ENCODE measurements at places on chromosomes 5 and 9. TPM values are rescaled to one million over a fixed set of nuclear protein-coding genes. Genes with fewer than 3 reads are reported as not detected.

DNA sequence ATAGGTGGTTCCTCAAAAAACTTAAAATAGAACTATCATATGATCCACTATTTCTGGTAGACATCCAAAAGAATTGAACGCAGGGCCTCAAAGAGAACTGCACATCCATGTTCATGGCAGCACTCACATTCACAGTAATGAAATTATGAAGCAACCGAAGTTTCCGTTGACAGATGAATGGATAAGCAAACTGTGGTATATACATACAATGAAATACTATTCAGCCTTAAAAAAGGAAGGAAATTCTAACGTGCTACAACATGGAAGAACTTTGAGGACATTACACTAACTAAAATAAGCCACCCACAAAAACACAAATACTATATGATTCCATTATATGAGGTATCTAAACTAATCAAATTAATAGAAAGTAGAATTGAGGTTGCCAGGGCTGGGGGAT is 18.5 kb downstream of the CENPK start:
- H3K4me1 ChIP-seq, result no peaks in the 10 kb centered on the region
- no peak overlapping the region for H3K4me3 ChIP-seq
- no peaks in the 10 kb centered on the region for H3K36me3 ChIP-seq
- no peak for DNase-seq

The PCSK5 gene
- 8.1 TPM for total RNA-seq

DNA sequence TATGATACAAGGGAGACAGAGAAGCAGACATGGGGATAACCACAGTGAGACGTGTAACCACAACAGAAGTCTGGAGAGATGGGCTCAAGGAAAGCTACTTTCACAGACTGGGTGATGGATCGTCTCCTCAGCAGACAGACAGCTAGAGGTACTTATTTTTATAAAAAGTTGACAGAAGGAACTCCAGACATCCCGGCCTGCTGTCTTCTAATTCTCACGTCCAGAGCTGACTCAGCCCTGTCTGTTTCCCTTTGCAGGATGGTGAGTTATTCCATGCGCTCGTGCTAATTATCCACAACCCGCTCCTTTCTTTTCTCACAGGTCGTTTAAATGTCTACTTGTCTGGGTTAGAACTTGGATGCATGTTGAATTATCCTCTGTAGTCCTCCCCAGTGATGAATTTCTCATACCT is 304.5 kb downstream of the CWC27 start:
- no peaks in the 10 kb centered on the region for H3K36me3 ChIP-seq
- DNase-seq, result no peak
- H3K4me1 ChIP-seq, result no peaks in the 10 kb centered on the region
- no peak overlapping the region for H3K27ac ChIP-seq
- no peak overlapping the region for H3K4me3 ChIP-seq

DNA sequence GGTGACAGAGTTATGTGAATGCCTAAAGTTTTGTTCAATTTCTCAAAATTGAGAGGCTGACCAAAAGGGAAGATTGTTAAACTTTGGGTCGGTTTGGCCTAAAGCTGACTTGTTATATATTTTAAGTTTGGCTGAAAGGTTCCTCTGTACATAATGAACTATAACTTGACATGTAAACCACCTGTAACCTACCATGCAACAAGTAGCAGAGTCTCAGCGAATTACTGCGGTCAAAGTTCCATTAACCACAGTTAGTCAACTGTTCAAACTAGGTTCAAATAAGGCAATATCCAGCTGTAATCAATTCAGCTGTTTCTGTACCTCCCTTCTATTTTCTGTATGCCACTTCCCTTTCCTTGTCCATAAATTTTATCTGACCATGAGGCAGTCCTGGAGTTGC is 325.1 kb upstream of the NMUR2 start:
- H3K27ac ChIP-seq, result no peak overlapping the region
- no peaks in the 10 kb centered on the region for H3K27me3 ChIP-seq
- no peak for DNase-seq
- no peaks in the 10 kb centered on the region for H3K4me1 ChIP-seq

The DPYSL3 gene
- 343 TPM for total RNA-seq

DNA sequence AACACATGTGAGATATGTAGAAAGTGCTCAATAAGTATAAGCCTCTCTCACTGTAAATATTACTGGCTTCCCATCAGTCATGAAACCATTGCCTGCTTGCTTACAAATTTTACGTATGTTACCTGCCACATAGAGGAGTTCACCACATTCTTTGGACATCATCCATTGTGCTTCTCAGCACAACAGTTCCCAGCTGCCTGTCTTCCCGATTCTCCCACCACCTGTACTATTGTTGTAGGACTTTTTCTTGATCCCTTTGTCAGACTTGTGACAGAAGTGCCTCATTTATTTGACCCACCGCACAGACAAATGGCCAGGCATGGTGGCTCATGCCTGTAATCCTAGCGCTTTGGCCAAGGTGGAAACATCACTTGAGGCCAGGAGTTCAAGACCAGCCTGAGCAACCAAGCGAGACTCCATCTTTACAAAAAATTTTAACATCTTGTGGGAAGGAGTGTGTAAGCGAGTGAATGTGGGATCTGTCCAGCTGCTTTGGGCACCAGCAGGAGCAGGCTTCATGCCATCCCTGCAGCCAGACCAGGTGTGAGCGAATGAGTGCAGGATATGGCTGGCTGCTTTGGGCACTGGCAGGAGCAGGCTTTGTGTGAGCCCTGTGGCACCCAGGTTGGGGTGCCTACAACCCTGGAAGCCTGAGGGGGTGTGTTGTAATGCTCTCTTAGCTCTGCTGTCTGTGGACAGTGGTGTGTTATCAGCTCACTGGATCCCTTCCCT is 139.9 kb upstream of the ELL2 start:
- H3K4me1 ChIP-seq, result no peaks in the 10 kb centered on the region
- DNase-seq, result no peak
- no peaks in the 10 kb centered on the region for H3K27me3 ChIP-seq
- H3K4me3 ChIP-seq, result no peak overlapping the region
- H3K27ac ChIP-seq, result no peak overlapping the region

- H3K27ac ChIP-seq, result no peak overlapping the region
- no peak for DNase-seq
- no peaks in the 10 kb centered on the region for H3K27me3 ChIP-seq
- no peaks in the 10 kb centered on the region for H3K36me3 ChIP-seq
- no peak overlapping the region for H3K4me3 ChIP-seq
Measured at GRCh38 chr5:80712919-80713318, 58.1 kb upstream of the DHFR start.

The FOXE1 gene
- not detected for total RNA-seq

GRCh38 chr5:82360022-82360421 is 81.9 kb upstream of the RPS23 start:
- H3K4me3 ChIP-seq, result no peak overlapping the region
- H3K27me3 ChIP-seq, result no peaks in the 10 kb centered on the region
- H3K27ac ChIP-seq, result no peak overlapping the region

The COL5A1 gene
- 82.7 TPM for total RNA-seq

DNA sequence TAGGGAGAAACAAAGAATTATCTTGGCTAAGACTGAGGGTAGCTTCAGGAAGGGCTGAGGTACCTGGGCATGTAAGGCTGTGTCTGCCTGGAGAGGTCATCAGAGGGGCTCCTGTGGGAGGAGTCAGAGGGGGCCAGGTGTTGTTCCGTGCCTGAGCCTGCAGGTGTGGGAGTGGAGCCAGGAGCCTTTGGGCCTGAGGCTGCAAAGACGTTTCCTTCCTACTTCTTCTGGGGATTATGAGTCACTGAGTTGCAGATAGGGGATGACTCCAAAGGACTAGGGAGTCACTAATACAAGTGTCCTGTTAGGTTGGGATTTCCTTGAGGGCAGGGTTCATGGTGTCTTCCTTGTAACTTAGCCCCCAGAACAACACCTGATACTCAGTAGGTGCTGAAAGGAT is 391.1 kb downstream of the ARHGEF28 start:
- no peak overlapping the region for H3K27ac ChIP-seq
- H3K4me3 ChIP-seq, result no peak overlapping the region
- H3K4me1 ChIP-seq, result no peaks in the 10 kb centered on the region
- no peaks in the 10 kb centered on the region for H3K36me3 ChIP-seq
- no peak for DNase-seq

- no peaks in the 10 kb centered on the region for H3K36me3 ChIP-seq
- no peak overlapping the region for H3K27ac ChIP-seq
- H3K27me3 ChIP-seq, result no peaks in the 10 kb centered on the region
- H3K4me3 ChIP-seq, result no peak overlapping the region
- H3K4me1 ChIP-seq, result no peaks in the 10 kb centered on the region
- DNase-seq, result no peak
Measured at GRCh38 chr5:131947445-131947844, 2.0 kb upstream of the MEIKIN start.

The SLC34A3 gene
- not detected for total RNA-seq

DNA sequence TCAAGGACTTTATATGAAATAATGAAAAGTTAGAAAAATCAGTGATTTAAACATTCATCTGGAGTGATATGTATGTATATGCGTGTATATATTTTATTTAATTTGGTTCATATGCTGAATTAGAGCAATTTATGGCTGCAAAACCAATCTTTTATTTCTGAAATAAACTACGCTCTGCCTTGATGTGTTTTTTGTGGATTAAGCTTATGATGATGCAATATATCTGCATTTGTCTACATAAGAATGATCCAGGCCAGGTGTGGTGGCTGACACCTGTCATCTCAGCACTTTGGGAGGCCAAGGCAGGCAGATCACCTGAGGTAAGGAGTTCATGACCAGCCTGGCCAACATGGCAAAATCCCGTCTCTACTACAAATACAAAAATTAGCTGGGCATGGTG is 1842.3 kb upstream of the CDH6 start:
- no peaks in the 10 kb centered on the region for H3K4me1 ChIP-seq
- DNase-seq, result no peak
- H3K27ac ChIP-seq, result no peak overlapping the region
- no peaks in the 10 kb centered on the region for H3K36me3 ChIP-seq

The MEGF9 gene
- total RNA-seq, result 11.8 TPM

GRCh38 chr5:83025690-83026478 is 51.3 kb downstream of the TMEM167A start:
- no peaks in the 10 kb centered on the region for H3K36me3 ChIP-seq
- H3K27me3 ChIP-seq, result no peaks in the 10 kb centered on the region
- no peak for DNase-seq
- no peak overlapping the region for H3K27ac ChIP-seq
- no peak overlapping the region for H3K4me3 ChIP-seq

The ARHGEF39 gene
- total RNA-seq, result 1.1 TPM

DNA sequence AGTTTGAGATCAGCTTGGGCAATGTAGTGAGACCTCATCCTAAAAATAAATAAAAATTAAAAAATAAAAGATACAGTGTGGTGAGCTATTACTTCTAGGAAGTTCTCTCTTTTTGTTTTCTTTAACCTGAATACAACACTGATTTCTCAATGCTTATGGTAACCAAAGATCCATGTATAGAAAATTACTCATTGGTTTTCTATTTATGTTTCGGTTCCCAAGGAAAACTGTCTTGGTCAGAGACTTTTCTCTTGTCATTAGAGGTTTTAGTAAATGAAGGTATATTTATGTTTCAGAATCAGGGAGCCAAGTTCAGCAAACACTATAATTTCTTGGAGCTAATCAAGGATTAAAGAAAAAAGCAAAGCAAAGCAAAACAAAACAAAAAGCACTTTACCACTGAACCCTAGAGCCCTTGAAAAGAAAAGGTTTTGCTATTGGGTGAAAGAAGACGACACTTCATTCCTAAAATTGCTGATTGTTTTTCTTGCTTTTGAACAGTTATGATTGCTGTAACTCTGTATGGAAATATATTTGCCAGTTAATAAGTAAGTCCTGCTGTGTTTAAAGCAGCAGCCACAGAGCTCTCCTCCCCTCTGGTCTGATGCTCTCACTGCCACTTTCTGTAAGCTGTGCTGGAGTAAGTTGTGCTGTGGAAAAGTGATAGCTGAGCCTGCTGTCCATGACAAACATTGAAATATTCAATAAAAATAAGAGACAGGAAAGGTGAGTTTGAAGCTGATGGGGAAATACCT is 298.2 kb downstream of the CD180 start:
- no peaks in the 10 kb centered on the region for H3K27me3 ChIP-seq
- H3K4me1 ChIP-seq, result no peaks in the 10 kb centered on the region

DNA sequence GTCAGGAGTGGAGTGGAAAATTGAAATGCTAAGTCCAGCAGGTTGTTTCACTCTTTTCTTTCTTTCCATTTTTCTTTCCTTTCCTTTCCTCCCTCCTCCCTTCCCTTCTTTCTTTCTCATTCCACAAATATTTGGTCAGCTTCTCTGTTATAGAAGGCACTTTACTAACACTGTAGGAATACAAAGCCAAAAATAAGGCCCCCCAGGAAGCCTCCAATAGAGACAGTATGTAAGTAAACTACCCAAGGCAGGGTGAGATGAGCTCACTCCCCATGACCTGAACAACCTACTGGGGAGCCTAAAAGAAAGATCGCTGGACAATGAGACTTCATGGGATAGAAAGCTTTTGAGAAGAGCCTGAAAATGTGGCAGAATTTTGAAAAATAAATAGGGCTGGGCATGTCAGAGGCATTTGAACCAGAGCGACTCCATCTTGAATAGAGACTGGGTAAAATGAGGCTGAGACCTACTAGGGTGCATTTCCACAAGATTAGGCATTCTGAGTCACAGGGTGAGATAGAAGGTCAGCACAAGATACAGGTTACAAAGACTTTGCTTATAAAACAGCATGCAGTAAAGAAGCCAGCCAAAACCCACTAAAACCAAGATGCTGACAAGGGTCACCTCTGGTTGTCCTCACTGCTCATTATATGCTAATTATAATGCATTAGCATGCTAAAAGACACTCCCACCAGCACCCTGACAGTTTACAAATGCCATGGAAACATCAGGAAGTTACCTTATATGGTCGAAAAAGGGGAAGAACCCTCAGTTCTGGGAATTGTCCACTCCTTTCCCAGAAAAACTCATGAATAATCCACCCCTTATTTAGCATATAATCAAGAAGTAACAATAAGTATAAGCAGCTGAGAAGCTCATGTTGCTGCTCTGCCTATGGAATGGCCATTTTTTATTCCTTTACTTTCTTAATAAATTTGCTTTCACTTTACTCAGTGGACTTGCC is 158.9 kb upstream of the EGFLAM start:
- no peak overlapping the region for H3K4me3 ChIP-seq
- H3K36me3 ChIP-seq, result no peaks in the 10 kb centered on the region
- no peak for DNase-seq
- H3K27me3 ChIP-seq, result no peaks in the 10 kb centered on the region
- H3K27ac ChIP-seq, result no peak overlapping the region

DNA sequence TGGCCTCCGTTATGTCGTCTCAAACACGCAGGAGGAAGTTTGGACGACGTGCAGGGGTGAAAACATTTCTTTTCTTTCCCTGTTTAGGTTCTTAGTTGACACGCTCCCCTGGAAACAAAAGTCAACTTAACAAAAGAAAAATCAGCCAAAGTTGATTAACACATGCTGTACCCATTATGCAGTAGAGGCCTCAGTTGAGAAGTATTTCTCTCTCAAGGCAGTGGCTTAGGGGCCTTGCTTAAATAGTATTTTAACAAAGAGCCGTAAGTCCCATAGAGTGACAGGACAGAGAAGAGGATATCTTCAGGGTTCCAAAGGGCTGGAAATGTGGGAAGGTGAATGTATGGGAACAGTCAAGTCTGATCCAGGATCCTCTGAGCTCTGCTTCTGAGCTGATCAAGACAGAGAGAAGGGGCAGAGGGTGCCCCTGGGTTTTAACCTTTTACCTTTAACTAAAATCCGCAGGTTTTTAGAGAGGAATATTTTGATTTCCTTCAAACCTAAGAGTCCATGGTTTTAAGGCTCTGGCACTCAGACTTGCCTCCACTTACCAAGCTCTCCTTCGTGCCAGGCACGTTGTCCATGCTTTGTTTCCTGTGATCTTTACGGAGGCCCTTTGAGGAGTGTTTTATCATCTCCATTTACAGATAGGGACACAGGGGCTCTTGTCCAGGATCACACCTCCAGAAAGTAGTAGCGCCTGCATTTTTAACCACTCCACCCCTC is 629 bp upstream of the CD74 start:
- DNase-seq, result no peak
- H3K4me3 ChIP-seq, result peak overlapping the region; percentile 38
- no peaks in the 10 kb centered on the region for H3K27me3 ChIP-seq
- no peaks in the 10 kb centered on the region for H3K4me1 ChIP-seq
- peak overlapping the region; percentile 73 for H3K27ac ChIP-seq
